ENCODE measurements at places on chromosomes 4 and X.
A peak's percentile ranks its signal among the peaks of the same experiment; 100 is the strongest.

DNA sequence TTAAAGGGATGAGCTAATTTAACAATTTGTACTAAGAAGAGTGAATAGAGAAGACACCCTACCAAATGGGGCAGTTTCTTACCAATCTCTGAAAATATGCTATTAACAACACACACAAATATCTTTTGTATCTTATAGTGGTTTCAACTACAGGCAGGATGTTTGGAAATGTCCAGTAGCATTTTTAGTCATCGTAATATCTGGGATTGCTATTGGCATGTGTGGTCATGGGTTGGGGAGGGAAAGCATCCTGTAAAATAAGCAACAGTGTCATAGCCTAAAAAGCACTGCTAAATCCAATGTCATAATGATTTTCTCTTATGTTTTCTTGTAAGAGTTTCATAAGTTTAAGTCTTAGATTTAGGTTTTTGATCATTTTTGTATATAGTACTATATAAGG is 29.3 kb upstream of the ABCG2 start:
- DNase-seq: no peak

GRCh38 chr4:91422011-91422410 is 881.8 kb upstream of the GRID2 start:
- no peak for DNase-seq

DNA sequence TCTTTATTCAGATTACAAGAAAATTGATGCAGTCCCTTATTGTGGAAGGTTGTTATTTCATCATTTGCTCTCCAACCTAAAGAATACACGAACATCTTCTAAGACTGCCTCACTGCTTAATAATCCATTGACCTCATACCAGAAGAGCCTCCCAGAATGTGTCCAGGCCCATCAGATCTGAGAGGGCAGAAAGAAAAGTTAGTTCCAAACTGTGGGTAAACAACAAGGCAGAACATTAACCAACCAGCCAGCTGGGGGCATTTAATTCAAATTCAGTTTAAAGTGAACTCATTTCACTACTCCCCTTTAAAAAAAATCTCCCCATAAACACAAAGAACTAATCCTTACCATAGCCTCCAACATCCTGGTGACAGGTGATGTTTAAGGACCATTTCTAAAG is 13.8 kb downstream of the GPC4 start:
- DNase-seq: no peak

GRCh38 chrX:8914681-8915080 is 113.5 kb upstream of the FAM9A start:
- no peak for DNase-seq

DNA sequence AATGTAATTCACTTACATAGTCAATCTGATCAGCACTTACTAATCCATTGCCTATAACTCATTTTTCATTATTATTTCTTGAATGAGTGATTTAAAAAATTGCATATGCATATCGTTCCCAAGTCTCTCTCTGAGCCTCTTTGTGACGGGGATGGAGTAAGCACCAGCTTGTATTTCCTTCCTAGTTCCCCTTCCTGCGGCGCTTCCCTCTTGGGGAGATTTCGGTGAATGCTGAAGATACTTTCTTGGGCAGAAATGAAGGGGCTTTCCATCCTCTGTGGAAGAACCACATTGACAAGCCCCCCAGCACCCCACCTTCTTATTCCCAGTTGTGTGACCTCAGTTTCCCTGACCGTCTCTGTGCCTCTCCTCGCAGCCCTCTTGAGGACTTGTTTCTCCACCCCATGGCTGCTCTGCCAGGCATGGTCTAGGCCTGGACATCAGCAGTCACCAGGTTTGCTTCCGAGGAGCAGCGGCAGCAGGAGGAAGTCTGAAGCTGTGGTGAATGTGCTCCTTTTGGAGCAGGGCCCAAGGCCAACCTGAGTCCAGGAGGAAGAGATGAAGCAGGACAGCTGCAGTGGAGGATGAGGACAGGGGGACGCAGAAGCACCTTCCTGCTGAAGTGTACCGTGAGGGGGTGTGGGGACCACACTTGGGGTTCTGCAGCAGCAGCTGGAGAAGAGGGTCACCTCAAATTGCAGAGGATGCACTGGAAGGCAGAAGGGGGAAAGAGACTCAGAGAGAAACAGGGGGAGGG is 124.9 kb downstream of the IRF2 start:
- DNase-seq: no peak

- no peak for DNase-seq
Measured at GRCh38 chr4:102945066-102945465, 74.4 kb downstream of the SLC9B1 start.

- no peak for DNase-seq
Measured at GRCh38 chrX:1420371-1420770, 28.5 kb upstream of the SLC25A6 start.

DNA sequence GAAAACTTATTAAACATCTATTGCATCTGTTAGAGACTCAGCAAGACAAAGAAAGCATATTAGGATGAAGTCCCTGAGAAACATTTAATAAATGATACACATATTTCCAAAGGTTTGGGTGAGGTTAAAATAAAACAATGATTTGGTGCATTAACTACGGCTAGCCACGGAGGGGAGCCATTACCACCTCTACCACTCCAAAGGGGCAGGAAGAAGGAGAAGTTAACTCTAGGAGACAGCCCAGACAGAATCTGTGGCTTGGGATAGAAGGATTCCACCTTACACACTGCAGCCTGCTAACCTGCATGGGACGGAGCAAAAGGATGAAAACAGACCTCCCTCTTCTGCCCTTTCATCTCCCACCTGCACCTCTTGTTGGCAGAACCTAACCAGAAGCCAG is 189.1 kb upstream of the C1QTNF7 start:
- no peak for DNase-seq

- no peak for DNase-seq
Measured at GRCh38 chr4:25178838-25179261, 18.6 kb upstream of the SEPSECS start.

- DNase-seq: no peak
Measured at GRCh38 chr4:183848805-183849204, 56.3 kb upstream of the STOX2 start.

- no peak for DNase-seq
Measured at GRCh38 chrX:98523521-98523920, 1639.8 kb downstream of the RPA4 start.

DNA sequence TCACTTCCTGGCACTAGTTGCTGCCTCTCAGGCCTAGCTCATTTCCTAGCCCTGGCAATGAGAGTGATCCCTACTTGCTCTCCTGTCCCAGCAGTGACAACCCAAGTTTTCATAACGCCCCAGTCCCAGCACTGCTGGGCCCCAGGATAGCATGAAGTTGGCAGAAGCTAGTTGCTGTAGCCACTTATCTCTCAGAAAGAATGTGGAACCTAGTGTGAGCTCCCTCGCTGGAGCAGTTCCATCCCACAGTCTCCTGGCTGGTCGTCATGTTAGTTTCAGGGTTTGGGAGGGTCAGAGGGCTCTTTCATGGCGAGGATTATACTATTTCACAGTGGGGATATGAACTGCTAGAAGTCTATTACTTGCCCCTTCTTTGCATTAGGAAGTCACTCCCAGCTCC is 5.1 kb downstream of the PF4 start:
- no peak for DNase-seq

DNA sequence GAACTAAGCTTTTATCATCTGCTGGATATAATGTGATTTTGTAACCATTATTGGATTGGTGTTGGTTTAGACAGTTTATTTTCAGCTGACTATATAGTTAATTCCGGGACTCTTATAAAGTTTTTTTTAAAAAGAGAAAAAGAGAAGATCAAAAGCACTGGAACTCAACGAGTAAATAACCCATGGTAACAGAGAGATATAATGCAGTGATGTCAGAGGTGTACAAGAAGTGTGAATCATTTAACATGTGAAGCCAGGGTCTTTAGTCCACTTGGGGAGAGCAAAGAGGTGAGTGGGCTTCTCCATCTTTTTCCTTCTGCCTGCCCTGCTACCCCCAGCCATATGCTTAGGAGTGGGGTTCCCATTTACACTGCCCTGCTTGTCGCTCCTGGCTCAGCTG is 3.2 kb downstream of the TMEM165 start:
- no peak for DNase-seq

DNA sequence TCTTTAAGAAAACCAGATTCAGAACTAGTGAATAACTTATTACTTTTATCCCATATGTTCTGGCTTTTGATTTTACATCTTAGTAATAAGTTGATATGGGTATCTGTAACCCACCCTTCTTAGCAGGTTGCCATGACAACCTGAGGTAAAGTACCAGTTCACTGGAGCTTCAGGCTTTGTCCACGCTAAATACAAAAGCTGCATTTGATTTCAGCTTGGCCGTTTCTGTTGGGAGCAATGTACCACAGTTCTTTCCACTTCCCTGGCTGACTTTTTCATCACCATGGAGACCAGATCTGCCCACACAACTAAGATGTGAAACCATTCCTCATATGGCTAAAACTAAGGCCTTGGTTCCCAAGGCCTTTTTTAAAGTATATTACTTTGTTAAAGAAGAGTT is 26.1 kb downstream of the KLHL34 start:
- no peak for DNase-seq

- no peak for DNase-seq
Measured at GRCh38 chr4:139222215-139222614, 45.2 kb upstream of the ELF2 start.

- no peak for DNase-seq
Measured at GRCh38 chrX:100487795-100488194, 77.7 kb upstream of the PCDH19 start.

DNA sequence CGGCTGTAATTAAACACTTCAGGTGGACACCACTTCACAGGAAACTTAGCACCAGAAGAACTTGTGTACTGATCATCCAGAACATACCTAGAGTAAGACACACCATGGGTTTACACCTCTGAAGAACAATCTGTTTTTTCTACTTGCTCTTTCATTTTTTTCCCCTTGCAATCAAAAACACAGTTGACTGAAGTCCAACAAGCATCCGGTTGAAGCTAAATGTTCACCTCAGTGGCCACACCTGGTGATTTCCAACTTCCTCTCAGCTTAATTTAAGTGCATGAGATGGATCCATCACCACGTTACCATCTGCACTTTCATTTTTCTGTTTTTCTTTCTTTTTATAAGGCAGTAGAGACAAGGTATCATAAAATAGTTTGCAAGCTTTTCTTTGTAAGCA is 4.9 kb upstream of the TXK start:
- DNase-seq: no peak

- DNase-seq: no peak
Measured at GRCh38 chr4:179768996-179769395, 2326.8 kb upstream of the AGA start.

DNA sequence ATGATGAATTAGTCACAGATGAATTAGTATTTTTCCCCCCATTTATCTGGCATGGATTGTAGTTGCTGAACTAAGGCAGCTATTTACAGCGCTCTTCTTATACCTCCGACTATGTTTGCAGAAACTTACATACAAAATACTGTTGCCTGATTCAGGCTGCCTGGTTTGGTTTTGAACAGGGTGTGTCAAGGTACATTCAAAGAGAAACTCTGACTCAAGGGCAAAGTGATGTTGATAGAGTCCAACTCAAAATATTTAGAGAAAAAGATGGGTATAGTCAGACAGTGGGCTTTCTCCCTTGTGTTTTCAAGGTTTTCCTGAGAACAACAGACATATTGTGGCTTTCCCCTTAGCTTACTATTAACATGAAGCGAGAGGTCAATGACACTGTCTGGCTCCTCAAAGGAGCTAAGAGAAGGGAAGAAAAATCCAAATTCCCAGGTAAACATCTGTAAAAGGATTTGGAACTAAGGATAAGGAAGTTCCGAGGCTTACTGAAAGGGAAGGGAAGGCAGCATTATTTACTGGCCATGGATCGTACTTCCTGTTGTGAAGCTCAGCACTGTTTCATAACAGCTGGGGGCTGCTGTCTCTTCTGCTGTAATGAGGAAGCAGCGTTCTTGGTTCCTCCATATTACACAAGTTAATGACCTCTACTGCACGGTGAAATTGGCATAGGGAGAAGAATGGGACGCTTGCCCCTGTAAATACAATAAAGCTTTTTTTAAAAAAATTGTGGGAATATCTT is 30.9 kb downstream of the FAM9C start:
- peak; percentile 17 for DNase-seq

DNA sequence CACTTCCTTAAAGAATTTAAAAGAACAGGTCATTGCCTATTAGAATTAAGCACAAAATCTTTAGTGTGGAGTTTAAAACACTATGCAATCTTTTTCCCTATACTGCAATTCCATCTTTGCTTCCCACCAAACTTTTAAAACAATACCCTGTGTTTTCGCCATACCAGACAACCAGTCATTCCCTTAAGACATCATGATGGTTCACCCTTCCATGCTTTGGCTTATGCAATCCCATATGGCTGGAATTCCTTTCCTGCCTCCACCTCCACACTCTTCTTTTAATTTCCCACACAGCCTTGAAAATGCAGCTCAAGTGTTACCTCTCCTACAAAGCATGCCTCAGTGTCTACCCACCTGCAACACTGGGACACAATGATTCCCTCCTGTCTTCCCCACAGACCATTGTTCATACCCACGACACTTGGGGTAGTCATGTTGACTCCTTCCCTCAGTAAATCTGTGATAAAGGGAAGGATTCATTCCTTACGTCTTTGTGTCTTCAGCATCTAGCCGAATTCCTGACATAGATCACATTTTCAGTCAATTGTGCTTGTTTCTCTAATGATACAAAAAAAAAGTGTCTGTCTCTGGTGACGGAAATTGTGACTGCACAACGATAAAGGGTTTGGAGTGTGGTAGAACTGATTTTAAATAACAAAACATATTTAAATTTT is 166.3 kb downstream of the FNIP2 start:
- DNase-seq: no peak

DNA sequence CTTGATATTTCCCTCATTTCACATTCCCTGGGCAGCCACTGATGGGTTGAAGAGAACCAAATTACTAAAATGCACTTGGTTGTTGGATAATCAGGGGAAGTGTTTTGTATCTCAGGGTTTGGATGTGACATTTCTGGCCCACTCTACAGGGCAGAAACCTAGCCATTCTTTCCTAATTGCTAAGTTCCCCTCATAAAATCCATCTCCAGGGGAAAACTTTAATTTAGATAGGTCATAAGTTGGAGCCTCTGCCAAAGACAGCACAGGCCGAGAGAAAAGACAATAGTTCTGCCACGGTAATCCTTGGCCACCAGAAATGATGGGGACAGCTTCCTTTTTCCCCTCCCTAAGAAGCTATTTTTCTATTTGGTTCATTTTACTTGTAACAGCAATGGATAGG is 192.7 kb upstream of the C1QTNF7 start:
- no peak for DNase-seq

DNA sequence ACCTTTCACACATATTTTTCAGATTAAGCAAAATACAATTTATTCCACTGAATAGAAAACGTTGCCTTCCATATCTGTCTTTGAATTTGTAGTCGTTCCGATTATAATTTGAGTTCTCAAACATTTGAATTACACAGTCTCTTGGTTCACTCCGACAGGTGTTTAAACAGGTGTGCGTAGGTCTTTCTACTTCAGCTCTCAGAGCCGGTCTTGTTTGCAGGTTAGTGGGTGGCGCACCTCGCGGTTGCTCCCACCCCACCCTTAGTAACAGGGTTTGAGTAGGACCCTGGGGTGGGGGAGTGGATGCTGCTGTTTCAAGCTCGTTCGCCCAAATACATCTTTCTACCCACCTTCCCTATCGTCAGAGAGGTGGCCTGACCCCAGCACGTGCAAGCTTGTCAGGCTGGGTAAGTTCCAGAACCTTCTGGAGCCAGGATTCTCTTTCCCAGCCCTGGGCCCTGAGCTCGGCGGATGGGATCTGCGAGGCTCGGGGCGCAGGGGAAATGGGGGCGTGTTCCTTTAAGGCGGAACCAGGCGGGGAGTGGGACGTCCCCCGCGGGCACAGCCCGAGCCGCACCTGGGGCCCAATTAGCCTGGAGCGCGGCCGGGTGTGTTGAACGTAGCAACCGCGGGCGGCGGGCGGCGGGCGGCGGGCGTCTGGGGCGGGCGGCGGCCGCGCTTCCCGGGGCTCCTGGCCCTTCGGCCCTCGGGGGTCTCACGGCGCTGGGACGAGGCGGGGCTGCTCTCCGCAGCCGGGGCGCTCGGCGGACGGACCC is at the start of gene FAM149A:
Gene FAM149A (plus strand): TSS at position 591 of the 776 bp plus-strand sequence.
- DNase-seq: peak; percentile 13
